ENCODE measurements at places on chromosomes 2 and 18.

DNA sequence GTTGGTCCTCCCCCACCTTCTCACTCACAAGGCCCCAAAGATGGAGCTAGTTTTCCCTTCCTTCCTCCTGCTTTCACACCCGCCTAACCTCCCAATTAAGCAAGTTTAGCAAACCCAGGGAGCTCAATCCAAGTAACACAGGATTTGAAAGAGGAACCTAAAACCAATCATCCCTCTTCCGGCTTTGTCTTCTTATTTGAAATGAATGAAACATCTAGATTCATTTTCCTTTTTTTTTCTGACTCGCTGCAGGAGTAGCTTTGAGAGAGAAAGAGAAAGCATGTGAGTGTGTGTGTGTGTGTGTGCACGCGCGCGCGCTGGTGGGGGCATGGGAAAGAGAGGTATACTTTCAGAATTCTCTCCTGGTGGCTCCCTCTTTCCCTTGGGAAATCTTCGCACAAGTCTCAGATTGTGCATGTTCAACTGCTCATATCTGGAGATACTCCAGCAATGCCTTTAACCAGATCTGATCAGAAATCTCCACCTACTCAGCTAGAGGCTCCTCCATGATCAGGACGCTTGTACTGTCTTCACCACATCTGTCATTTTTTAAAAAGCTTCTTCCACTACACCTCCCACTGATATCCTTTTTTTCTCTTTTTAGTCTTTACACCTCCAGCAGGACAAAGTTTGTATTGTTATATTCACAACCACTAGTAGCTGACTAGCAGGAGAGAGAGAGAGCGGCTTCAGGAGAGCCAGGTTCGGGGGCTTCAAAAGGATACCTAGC is 1.7 kb downstream of the SLC8A1 start:
- DNase-seq, result peak; percentile 75

DNA sequence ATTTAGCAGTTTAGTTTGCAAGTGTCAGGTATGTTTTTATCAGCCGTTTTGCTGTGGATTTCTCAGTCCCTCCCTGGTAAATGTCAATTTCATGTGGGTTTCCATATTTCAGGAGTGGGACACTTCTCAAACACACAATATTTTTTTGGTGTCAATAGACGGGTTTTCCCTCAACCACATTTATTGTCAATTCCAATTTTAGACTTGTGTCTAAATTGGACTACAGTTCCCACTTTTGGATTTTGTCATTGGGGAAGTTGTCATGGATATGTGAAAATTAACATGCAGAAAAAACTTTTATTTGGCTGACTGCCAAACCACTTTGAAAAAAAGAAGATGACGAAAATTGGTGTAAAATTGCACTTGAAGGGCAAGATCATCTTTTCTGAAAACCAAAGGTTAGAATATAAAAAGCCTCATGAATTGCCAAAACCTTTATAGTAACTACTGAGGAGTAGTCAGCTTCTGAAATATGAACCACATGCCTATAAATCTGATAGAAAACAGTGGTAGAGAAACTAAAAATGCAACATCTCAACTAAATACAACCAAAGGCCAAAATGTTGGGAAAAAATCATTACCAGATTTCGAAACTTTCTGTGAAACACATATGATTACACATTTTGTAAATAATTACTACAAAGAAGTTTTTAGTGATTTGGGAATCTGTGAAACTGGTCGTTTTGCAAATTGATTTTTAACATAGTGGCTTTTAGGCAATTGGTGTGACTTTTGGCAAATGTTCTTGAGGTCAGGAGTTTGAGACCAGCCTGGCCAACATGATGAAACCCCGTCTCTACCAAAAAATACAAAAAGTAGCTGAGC is 106.4 kb downstream of the BCL2L11 start:
- DNase-seq, result peak; percentile 56

- DNase-seq, result no peak
Observed at GRCh38 chr2:1618191-1618961, 125.9 kb downstream of the PXDN start.

DNA sequence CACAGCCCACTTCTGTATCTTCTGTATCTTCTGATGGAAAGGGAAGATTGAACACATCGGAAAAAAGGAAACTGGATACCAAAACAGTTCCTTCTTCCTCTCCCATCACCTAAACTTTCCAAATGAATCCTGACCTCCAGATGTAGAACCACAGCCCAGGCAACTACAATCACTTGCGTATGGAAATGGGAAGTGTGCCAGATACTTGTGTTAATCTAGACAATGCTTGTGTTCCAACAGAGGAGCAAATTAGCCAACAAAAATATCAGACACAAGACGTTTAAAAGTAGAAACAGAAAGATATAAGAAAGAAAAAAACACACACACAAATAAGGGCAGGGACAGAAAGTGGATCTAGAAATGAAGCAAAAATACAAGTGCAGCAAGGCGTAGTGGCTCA is 31.4 kb upstream of the DUSP2 start:
- no peak for DNase-seq

DNA sequence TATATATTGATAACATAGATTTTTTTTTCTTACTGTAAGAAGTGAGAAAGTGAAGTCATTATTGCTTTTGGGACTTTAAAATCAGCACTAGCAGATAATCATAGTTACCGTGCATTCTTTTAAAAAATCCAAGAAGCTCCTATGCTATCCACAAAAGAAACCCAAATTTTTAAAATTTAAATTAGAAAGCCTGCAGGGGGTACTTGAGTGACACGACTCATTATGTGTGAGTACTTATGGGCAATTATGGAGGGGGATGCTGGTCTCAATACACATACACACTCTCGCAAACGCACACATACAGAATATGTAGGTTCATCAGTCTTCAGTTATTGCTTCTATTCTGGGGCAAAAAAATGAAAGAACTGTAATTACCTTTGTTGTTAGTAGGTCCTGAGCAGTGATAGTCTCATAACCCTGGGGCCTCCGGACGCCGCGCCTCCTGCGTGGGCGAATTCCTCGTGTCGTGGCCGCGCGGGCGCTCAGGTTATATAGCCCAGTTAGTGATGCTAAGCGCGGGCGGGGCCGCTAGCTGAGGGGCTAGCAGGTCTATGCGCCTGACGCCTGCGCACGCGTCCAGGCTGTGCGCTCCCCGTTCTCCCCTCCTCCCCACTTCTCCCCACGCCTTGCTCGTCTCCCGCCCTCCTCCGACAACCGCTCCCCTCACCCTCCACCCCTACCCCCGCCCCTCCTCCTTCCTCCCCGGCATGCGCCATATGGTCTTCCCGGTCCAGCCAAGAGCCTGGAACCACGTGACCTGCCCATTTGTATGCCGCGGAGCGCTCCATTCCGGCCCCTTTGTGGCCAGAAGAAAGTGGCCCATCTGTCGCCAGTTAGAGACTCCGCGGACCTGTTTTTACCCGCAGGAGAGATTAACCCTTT is at the start of gene NEUROD1:
Gene NEUROD1, minus strand, starts transcription at position 463 of the 882 bp plus-strand sequence. CDS start 1,657 bp downstream, outside the sequence.
- DNase-seq, result no peak

Data from CD14-positive monocyte (primary cell).